ENCODE measurements at places on chromosomes 7 and 10.

DNA sequence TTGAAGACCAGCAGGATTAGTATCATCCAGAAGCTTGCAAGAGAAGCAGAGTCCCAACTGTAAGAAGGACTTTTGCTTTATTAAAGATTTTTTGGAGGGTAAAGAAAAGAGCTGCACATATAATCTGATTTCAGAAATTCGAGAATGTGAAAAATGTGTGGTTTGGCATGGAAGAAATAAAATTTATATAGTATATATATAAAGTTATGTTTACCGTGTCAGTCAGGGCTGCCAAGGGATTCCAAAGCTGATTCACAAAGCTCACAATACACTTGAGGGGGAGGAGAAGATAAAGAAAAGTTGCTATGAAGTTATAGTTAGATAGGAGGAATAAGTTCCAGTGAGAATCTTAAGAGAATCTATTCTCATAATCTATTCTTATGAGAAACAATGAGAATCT lies 231.8 kb upstream of the CACNA2D1 start:
- DNase-seq = no peak

- no peak for DNase-seq
Measured at GRCh38 chr7:51689547-51689946, 372.9 kb upstream of the COBL start.

DNA sequence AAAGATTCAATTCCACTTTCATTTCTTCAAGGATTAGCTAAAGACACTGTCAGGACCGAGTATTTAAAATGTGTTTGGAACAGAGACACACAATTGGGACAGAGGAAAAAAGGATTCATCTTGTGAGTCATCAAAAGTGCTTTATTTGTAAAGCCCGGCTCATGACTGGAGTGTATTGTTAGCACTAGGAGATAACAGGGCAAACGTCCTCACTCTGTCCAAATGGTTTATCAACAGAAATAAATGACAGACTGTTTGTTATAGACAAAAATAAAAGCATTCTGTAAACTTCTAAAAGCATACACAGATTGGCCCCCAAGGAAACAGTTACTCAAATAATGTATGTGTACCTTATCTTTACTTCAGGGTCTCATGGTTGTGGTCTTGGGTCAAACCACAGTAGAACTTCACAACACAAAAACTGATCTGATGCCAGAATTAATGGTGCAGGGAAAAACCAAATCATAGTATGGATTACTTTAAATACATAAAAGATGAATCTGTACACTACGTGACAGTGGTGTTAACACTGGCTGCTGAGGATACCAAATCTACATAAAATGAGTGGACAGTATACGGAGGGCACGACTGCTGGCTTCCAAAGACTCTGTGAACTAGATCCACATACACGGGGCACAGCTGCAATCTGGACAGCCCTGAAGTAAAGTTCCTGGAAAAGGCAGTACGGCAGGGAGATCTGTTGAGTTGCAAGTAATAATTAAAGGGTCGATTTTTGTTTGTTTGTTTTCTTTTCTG lies 179.4 kb downstream of the PIP4K2A start:
- DNase-seq = no peak

GRCh38 chr7:18354108-18355085 lies 141.2 kb upstream of the HDAC9 start:
- DNase-seq = no peak

GRCh38 chr7:94040254-94040653 lies 36.1 kb upstream of the BET1 start:
- no peak for DNase-seq

GRCh38 chr10:123687758-123688157 lies 21.6 kb downstream of the GPR26 start:
- DNase-seq = no peak

Data from stimulated activated CD4-positive, alpha-beta T cell treated with anti-CD3 and anti-CD28 coated beads, Interleukin-15, amount 100 ng/mL, for 24 hours (primary cell).